ENCODE measurements at places on chromosomes 2 and 18.

DNA sequence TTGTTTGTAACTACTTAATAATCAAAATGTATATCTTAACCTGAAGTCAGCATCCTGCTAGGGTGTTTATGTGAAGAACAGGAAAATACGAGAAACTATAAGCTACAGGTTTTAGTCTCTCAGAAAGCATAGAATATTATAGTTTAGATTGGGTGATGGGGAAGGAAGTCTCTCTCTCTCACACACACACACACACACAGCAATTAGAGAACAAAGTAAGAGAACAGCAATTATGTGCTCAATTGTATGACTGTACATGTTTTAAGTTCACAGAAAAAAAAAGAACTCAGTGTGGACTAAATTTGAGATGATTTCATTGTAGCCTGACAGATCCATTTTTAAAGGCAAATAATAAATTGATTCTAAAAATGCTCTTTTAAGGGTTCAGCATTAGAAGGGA is 94.3 kb upstream of the ZNF516 start:
- no peak for DNase-seq

DNA sequence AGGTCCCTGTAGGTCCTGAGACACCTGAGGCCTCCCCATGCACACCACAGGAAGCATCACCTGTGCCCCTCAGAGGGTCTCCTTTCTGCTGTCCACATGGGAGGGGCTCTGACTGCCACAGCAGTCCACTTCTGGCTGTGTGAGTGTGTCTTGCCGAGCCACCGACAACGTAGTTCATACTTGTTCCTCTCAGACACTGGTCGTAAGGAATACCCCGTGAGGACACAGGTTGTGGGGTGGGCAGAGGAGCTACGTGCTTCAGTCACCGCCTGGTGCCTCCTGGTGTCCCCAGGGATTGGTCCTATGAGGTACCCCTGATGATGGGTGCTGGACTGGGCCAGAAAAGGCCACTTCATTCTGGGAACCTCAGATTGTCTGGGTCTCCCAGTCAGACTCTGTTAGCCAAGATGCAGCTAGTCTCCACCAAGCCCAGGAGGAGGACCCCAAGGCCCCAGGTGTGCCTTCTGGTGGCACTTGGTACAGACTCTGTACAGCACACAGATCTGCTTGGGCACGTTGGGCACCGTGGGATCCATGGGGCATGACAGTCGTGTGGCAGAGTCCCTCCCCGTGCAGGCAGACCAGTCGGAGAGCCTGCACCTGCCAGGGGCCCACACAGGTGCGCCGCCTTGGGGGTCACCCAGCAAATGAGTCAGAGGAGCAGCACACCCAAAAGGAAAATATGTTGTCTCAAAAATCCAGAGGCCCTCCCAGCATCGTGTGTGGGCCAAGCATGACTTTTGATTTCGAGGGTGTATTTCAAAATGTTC is 2.5 kb downstream of the ARHGEF4 start:
- no peak for DNase-seq

GRCh38 chr2:72744049-72744448 is 81.8 kb downstream of the EXOC6B start:
- no peak for DNase-seq

- DNase-seq: peak; percentile 81
Measured at GRCh38 chr2:237421542-237422116, 7.7 kb upstream of the COL6A3 start.

All from activated naive CD4-positive, alpha-beta T cell treated with anti-CD3 and anti-CD28 coated beads, Interleukin-2, amount 50 U/mL, for 16 hours (primary cell).